ENCODE measurements at places on chromosomes 1 and 21.

DNA sequence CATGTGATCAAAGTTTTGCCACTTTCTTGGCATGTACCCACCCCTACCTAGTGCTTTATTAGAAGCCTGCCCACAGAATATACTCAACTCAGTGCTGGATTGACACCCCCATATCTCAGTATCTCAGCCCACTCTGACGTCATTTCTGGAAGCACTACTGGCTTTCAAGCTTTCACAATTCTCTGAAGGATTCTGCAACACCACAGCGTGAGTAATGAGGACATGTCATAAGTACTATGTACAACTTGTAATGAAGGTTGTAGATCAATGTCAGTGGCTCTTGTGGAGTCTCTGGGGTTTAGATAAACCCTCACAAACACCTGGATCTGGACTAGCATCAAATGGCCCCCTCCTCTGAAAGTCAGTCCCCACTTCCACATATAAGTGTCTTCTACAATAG, 57.2 kb downstream of the TNFSF4 start:
- peak; percentile 13 for DNase-seq

DNA sequence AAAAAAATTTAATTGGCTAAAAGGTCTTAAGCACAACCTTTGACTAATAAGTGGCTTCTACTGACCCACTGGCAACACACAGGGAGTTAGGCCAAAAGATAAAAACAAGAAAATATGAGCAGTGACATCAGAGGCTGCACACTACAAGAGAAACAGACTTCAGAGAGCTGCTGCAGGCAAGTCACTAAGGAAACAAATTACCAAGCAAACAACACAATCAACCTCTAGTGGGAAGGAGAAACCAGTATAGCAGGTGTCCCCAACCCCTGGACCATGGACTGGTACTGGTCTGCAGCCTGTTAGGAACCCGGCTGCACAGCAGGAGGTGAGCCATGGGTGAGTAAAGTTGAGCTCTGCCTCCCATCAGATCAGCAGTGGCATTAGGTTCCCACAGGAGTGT, 20.8 kb upstream of the ENSA start:
- no peak for DNase-seq

GRCh38 chr1:7783178-7783711, 846 bp upstream of the PER3 start:
- peak; percentile 49 for DNase-seq

DNA sequence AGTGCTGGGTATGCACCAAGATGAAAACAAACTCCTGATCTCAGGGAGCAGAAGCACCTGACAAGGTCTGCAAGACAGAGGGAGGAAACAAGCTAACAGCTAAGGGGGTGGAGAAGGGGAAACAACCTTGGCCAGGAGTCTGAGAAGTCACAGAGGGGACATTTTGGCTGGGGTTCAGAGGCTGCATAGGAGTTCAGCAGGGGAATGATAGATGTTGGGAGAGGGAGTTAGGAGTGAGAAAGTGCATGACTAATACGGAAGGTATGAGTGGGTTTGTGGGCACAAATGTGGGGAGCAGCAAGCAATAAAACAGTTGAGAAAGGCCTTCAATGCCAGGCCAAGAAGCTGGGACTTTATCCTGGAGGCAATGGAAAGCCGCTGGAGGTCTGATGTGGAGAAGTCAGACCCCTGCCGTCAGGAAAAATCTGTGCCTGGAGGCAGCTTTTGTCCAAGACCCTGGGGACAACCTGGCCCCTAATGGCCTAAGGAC, 16.4 kb downstream of the EPHA2 start:
- peak; percentile 19 for DNase-seq

- DNase-seq: peak; percentile 16
Measured at GRCh38 chr1:101520302-101520701, 283.5 kb downstream of the S1PR1 start.

DNA sequence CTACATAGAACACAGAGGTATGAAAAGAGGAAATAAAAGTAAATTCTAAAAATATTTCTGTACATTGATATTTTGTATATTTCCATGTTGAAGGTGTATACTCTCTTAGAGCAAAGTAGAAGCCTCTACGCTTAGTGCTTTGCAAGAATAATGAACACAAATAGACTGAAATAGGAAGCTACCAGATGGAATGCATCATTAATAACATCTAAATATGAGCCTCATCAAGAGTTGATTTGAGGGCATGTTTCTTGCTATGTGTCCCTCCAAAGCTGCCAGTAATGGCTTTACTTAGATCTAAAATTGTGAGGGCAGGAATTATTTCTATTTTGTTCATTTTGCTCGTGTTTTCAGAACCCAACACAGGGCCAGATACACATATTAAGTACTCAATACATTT, 94.4 kb downstream of the KCNT2 start:
- DNase-seq: no peak

Data from activated T-cell treated with anti-CD3 and anti-CD28 coated beads, Interleukin-2, amount 50 U/mL, for 72 hours (primary cell).